ENCODE measurements at places on chromosomes 16 and 17.
A peak's percentile ranks its signal among the peaks of the same experiment; 100 is the strongest.

- no peak for DNase-seq
Measured at GRCh38 chr16:48583075-48584065, 26.6 kb downstream of the N4BP1 start.

- no peak for DNase-seq
Measured at GRCh38 chr17:67682196-67682595, 35.5 kb upstream of the NOL11 start.

DNA sequence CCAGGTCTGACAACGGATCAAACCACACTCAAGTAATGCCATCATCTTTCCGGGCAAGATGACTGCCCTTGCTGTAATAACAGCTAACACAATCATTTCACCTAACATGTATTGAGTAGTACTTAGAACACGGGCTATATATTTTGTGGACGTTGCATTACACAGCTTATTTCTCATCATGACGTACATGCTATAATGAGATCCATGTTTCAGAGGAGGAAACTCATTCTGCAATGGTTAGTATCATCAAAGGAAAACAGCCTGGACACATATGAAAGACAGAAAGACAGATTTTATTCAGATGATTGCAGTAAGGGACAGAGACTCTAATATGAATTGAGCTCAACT, 446.7 kb downstream of the HS3ST3B1 start:
- DNase-seq = no peak

DNA sequence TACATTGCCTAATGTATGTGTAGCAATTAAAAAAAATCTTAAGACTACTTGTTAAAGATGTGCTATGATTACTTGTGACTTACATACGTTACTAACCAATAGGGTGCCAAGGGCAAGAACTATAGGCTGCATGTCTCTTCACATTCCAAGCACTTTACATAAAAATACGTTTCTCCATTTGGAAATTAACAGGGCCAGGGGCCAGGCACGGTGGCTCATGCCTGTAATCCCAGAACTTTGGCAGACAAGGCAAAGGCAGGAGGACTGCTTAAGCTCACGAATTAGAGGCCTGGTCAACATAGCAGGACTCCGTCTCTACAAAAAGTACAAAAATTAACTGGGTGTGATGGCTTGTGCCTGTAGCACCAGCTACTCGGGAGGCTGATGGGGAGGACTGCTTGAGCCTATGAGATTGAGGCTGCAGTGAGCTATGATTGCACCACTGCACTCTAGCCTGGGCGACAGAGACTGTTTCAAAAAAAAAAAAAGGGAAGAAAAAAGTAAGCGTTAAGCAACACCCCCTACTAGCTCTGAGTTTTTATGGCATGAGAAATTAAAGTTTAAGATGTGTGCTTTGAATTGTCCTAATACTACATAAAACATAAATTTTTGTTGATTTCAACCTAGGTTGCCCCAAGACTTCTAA, 12.3 kb downstream of the PSMD12 start:
- DNase-seq = peak; percentile 42

Measured in activated CD8-positive, alpha-beta memory T cell treated with anti-CD3 and anti-CD28 coated beads for 24 hours (primary cell).